ENCODE measurements at places on chromosomes 2 and 18.

GRCh38 chr2:460861-461260 is 173.0 kb upstream of the ALKAL2 start:
- no peak for DNase-seq

GRCh38 chr2:98461498-98462049 is 16.9 kb downstream of the INPP4A start:
- peak; percentile 1 for DNase-seq

GRCh38 chr2:201971531-201972228 is 62.0 kb upstream of the FZD7 start:
- no peak for DNase-seq

- DNase-seq = no peak
Measured at GRCh38 chr2:37862620-37863019, 62.5 kb upstream of the RMDN2 start.

DNA sequence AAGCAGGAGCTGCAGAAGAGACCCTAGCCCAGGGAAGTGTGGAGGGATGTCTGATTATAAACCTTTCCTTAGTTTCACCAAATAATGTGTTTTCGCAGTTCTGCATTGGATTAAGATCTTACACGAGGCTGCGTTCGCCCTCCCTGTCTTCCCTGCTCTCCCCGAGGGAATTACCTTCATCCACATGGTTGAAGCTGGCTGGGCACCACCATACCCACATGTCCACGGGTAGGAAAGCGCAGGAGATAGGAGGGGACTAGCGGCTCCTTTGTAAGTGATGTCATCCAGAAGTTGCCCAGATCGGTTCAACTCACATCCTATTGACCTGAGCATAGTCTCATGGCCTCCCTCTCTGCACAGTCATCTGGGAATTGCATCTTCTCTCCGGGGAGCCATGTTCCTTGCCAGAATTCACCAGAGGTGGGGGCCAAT is 1.1 kb downstream of the TTL start:
- DNase-seq = no peak

All from activated CD4-positive, alpha-beta T cell treated with anti-CD3 and anti-CD28 coated beads for 4 hours (primary cell).